ENCODE measurements at places on chromosomes 13 and 19.

DNA sequence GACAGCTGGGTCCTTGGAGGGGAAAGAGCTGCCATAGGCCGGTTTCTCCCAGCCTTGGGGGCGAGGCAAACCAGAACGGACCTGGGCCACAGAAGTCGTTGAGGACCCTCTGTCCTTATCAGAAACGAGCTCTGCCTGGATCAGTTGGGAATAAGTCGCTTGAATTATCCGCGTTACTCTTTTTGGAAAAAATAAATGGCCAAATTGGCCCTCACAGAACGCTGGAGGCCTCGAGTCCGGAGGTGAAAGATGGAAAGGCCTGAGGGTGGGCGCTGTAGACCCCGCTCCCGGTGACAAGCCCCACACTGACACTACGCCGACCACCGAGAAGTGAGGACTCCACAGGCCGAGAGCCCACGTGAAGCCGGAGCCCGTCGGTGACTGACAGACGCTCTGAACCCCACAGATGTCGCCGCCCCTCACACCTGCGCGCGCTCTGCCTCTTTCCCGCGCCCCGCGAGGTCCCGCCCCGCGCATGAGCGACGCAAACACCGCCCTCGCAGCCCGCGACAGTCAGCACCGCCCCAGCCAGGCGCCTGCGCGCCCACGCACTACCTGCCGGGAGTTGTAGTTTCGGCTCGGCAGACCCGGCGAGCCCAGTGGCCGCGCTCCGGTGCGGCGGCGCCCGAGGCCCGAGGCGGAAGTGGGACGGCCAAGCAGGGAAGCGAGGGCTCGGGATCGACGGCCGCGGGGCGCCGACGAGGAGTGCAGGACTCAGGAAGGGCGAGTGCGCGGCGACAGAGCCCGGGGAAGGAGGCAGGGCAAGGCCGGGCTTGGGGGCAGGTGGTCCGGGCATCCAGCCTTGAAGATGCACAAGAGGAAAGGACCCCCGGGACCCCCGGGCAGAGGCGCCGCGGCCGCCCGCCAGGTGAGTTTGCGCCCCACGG is at the start of the genes BRME1 and CC2D1A:
BRME1 (minus strand) TSS at position 484 of the 887 bp plus-strand sequence. CDS start 1,225 bp downstream, outside the sequence.
CC2D1A (plus strand) TSS at position 568 of the 887 bp plus-strand sequence; CDS start at position 809, 241 bp downstream.
- DNase-seq: peak; percentile 94

GRCh38 chr19:1634938-1635243 is 17.5 kb downstream of the TCF3 start:
- no peak for DNase-seq

DNA sequence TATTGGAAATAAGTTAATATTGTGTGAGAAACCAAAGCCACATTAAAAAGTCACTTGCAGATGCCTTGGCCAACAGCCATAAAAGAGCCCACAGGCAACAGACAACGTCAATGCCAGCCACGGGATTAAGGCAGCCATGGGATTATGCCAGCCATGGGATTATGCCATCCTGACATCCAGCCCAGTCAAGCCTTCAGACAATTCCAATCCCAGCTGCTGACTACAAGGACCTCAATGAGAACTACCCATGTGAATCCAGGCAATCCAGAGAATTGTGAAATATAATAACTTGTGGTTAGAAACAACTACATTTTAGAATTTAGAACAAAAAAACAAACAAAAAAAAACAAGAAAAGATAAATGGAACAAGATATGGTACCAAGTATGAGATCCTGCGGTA is 356.6 kb downstream of the EFNB2 start:
- DNase-seq: no peak

- no peak for DNase-seq
Measured at GRCh38 chr19:41223431-41224234, 4.6 kb downstream of the AXL start.

DNA sequence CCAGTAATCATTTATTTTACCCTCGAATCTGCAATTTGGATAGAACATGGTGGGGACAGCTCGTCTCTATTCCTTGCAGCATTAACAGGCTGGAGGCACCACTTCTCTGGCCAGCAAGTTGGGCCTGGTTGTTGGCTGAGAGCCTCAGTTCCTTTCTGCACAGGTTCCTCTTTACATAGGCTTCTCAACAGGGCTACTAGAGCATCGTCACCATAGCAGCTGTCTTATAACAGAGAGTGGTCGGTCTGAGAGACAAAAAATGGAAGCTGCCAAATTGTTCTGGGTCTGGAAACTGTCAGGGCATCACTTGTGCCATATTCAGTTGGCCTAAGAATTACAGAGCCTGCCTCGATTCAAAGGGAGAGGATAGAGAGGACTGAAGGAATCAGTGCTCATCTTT is 86.7 kb downstream of the DNAJC15 start:
- DNase-seq: no peak

- DNase-seq: no peak
Measured at GRCh38 chr19:17406046-17406886, 836 bp upstream of the BST2 start.

DNA sequence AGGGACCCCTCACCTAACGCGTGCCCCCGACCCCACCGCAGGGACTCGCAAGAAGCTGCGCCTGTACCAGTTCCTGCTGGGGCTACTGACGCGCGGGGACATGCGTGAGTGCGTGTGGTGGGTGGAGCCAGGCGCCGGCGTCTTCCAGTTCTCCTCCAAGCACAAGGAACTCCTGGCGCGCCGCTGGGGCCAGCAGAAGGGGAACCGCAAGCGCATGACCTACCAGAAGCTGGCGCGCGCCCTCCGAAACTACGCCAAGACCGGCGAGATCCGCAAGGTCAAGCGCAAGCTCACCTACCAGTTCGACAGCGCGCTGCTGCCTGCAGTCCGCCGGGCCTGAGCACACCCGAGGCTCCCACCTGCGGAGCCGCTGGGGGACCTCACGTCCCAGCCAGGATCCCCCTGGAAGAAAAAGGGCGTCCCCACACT is 4.7 kb upstream of the MYBPC2 start:
- DNase-seq: peak; percentile 57

DNA sequence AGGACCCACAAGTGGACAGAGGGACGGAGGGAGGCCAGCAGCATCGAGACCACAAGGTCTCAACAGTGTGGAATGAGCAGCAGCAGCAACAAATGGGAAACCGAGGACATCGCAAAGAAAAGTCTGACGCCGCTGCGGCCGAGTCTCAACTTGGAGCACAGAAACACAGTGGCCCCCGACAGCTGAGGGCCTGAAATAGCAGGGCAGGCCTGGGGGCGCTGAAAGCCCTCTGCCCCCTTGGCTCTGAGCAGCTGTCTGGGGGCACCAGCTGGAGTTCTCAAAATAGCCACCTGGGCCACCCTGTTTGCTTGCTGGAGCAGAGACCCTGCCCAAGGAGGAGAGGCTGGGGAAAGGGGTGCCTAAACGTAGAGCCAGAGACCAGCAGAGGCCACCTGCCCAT is 5.9 kb upstream of the ISYNA1 start:
- no peak for DNase-seq

DNA sequence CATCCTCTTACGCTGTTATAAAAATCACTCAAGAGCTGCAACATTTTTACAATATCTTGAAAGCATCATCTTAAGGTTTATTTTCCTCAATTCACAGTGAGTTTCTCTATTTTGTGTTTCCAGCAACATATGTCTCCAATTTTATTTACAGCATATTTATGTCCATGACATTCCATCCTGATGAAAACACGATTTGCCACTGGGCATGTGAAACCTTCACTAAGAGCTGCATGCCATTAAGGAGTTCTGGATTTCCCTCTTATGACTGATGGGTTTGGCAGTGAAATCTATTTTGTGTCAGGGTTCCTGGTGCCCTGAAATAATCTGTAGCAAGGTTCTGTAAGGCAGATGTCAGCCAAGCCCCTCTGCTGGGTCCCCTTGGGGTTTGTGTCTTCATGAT is 527.6 kb upstream of the KLF12 start:
- DNase-seq: no peak

DNA sequence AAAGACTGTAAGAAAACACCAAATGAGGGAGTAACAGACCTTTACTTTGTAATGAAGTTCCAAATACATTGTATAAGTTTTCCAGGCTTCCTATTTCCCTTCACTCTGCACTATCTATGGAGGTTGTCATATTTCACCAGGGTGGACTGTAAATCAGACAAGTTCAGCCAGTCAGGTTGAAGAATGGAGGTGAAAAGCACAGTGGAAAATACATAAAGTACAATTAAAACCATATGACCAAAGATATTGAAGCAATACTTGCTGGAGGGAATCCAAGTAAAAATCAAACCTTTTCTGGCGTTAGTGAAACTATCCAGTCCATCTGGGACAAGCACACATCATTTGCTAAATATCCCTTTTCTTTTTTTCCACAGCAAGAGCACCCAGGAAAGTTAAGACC is 3.2 kb downstream of the LHFPL6 start:
- no peak for DNase-seq

DNA sequence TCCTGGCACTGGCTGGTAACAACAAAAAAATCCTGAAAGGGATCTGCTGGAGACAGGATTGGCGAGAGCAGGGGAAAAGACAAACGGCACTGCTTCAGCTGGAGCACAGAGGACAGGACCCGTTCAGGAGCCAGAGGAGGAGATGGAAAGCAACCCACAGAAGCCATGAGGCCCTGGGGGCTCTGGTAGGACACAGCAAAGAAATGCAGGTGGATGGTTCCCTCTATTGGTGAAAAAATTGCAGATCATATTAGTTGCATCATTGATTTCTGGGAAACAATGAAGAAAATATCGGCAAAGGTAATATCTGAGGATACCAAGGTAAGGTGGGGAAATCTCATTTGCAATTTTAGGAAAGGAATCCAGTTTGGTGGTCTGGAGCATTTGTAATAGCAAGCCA is 25.7 kb upstream of the TPP2 start:
- DNase-seq: no peak

DNA sequence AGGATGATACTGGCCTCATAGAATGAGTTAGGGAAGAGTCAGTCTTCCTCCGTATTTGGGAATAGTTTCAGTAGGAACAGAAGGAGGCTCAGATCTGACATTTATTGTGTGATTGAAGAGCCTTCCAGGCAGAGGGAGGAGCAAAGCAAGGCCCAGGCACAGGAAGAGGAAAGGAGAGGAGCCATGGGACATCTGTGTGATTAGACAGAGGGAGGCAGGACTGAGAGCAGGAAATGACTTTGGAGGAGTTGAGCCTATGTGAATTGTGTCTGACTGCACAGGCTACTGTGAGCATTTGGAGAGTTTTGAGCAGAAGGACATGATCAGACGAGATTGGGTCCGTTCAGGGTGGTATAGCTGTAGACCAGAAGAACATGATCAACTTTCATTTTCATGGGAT is 8.5 kb downstream of the SIGLEC7 start:
- no peak for DNase-seq

DNA sequence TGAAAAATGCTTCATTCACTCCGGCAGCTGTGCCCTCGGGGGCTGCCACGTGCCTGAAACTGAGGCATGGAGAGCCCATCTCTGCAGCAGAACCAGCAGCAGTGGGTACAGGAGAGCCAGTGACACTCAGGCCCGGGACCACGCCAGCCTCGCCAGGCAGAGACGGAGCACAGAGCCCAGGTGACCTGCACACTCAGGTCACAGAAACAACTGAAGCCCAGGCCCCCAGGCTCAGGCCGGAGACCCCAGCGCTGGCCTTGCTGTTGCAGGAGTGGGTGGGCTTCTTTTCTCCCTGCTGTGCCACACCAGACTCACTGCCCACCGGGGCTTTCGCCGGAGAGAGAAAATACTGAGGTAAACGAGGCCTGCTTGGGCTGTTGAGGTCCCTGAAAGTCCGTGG is 117.3 kb downstream of the SOX1 start:
- no peak for DNase-seq

DNA sequence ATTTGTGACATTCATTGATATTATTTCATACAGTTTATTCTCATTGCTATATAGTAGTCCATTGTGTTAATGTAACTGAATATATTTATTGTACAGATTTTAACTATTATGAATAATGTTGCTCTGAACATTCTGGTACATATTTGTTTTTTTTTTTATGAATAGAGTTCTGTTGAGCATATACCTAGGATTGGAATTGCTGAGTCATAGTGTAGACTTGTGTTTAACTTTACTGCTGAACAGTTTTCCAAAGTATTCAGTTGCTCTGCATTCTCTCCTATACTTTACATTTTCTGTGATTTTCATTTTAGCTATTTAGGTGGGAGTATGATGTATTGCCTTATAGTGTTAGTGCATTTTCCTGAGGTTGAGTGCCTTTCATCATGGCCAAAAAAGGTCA is 97.5 kb downstream of the MAB21L1 start:
- no peak for DNase-seq

DNA sequence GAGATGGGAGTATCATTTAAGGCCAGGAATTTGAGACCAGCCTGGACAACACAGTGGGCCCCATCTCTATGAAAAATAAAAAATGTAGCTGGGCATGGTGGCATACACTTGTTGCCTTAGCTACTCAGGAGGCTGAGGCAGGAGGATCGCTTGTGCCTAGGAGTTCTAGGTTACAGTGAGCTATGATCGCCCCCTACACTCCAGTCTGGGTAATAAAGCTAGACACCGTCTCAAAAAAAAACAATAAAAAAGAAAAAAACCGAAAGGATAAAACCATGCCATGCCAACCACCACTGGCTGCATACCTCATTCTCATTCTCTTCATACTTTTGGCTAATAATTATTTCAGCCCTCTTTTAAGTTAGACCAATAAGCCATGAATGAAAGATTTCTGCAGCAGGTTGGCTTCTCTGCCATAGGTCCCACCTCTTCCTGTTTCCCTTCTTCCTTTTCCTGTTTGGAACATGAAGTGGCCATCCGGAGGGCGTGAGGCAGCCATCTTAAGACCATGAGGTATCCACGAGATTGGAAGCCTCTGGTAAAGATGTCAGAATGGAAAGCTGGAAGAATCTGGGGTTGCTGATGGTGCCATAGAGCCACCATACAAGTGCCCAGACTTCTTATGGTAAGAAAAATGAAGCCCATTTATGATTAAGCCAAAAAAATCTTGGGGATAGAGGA is 171.3 kb downstream of the CACNA1A start:
- no peak for DNase-seq

DNA sequence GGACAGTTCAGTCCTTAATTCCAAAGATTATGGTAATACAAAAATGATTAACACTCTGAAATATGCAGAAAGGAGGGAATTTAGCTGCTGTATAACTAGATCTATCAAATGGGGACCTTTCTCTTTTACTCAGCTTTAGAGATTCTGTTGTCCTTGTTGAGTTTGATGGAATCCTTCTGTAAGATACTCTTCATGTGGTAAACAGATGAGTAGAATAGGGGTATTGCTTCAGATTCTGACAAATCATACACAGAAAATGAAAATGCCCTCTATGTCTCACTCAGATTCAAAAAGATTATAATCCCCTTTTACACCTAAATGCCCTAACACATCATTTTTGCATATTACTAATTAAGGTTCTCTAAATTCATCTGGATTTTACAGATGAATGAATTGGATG is 50.7 kb downstream of the ARHGAP35 start:
- DNase-seq: no peak

GRCh38 chr13:56412856-56413255 is 727.9 kb upstream of the PRR20A start:
- DNase-seq: no peak

- no peak for DNase-seq
Measured at GRCh38 chr13:61148691-61149315, 266.8 kb downstream of the PCDH20 start.

GRCh38 chr19:42199440-42200115 is 17.9 kb downstream of the DEDD2 start:
- no peak for DNase-seq

Data from left lobe of liver (tissue), 2 donors.